ENCODE measurements at places on chromosomes 13 and 19. TPM values are rescaled to one million over a fixed set of nuclear protein-coding genes. Genes with fewer than 3 reads are reported as not detected.

Gene CPT1C
- total RNA-seq: 3.3 TPM

Gene ZNF573
- 7.9 TPM for total RNA-seq

GRCh38 chr19:46374536-46375475 lies 27.9 kb downstream of the PPP5C start:
- H3K27ac ChIP-seq: peak overlapping the region; percentile 70
- H3K4me1 ChIP-seq: no peaks in the 10 kb centered on the region
- no peak for DNase-seq
- no peak overlapping the region for H3K4me3 ChIP-seq
- no peaks in the 10 kb centered on the region for H3K27me3 ChIP-seq

Gene LCP1
- total RNA-seq: 20.9 TPM

Measured in tibial nerve (tissue), 4 donors.